ENCODE measurements at places on chromosomes 1 and 21.
A peak's percentile ranks its signal among the peaks of the same experiment; 100 is the strongest.

- DNase-seq: no peak
Measured at GRCh38 chr1:84436876-84437655, 38.8 kb downstream of the DNASE2B start.

GRCh38 chr1:231121533-231121932 is 40.3 kb upstream of the TRIM67 start:
- no peak for DNase-seq

GRCh38 chr1:245561665-245562234 is 407.0 kb downstream of the KIF26B start:
- DNase-seq: no peak

- DNase-seq: no peak
Measured at GRCh38 chr1:17594690-17595601, 55.4 kb downstream of the ARHGEF10L start.

GRCh38 chr21:42858185-42858847 is 21.0 kb downstream of the WDR4 start:
- DNase-seq: no peak

GRCh38 chr1:224929335-224930237 is at the start of gene DNAH14:
Gene DNAH14, plus strand, starts transcription at chr1:224929675. Its CDS starts 23,028 bp downstream, at chr1:224952703.
- DNase-seq: peak; percentile 17

DNA sequence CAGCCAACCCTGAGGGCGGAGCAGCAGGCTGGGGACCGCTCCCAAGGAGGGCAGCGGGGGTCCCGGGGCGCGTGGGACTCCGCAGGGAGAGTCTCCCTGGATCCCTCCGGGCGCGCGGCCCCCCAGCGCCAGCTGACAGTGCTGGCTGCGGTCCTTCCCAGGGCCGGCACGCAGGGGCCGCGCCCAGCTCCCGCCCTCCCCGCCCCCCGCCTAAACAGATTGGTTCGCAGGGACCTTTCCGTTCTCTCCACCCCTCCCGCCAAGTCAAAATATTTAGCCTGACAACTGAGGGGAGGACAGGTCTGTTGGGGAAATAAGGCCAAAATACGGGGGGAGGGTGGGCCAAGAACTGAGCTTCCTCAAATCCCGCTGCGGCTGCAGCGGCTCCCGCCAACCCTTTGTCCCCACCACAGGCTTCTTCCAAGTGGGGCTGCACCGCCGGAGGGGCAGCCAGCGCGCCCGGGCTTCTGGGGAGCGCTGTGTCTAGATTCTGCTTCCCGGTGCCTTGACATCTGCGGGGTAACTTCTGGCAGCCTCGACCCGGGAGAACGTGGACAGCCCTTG is at the start of gene INSRR:
INSRR (minus strand) TSS at position 159 of the 564 bp plus-strand sequence. CDS start 496 bp downstream, outside the sequence.
- DNase-seq: no peak

DNA sequence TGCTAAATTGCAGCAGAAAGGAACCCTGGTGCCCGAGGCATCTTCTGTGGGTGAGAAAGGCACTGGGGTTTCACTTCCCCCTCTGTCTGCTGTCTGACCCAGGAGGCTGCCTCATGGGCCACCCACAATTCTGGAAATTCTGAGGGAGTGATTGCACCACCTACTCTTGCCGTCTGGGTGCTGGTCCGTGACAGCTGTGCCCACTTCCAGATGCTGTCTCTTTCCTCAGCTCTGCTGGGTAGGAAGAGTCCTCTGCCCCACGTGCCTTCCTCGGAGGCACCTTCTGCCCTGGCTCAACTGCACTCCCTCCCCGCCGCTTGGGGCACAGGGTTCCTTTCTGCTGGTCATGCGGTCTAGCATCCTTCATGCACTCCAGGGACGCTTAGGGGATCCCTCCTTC is 96.3 kb downstream of the ARHGEF10L start:
- DNase-seq: no peak

- DNase-seq: no peak
Measured at GRCh38 chr1:86430376-86430775, 6.4 kb downstream of the CLCA2 start.
